ENCODE measurements at places on chromosomes 1 and 21.

DNA sequence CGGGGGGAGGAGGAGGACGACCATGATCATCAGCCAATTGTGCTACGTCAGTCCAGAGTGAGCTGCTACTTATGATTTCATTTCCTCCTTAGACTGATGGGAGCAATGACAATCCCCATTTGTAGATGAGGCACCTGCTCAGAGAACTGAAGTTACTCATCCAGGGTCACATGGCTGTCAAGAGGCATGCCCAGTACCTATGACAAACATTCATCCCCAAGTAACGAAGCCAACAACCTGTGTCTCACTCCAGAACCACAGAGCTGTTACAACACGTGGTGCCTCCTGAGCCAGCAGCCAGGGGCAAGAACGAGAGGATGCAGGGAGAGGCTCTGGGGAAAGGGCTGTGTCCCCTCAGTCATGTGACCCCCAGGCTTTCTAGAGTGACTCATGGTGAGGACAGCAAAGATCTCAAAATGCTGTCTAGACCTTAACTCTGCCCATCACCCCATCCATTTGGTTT, 93.6 kb downstream of the SIM2 start:
- H3K27ac ChIP-seq = no peak overlapping the region
- DNase-seq = no peak
- H3K4me1 ChIP-seq = no peaks in the 10 kb centered on the region
- H3K4me3 ChIP-seq = no peak overlapping the region

DNA sequence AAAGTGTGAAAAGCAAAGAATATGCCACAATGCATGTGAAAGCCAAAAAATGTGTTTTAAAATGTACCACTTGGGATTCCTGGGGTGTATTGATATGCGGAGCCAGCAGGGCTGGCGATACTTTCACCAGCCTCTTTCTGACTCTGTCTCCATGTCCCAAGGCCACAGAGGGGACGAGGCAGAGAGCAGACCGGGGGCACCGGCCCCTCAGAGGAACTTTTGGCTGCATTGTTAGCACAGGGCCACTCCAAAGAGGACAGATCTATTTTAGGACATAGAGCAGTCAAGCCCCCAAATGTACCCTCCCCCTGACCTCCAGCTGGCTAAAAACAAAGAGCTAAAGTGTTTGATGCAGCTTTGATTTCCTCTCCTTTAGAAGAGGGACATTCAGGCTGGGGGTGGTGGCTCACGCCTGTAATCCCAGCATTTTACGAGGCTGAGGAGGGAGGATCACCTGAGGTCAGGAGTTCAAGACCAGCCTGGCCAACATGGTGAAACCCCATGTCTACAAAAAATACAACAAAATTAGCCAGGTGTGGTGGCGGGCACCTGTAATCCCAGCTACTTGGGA, 25.6 kb upstream of the ZNF436 start:
- H3K36me3 ChIP-seq = peaks cover 5% of the 10 kb centered on the region
- DNase-seq = peak; percentile 82
- no peaks in the 10 kb centered on the region for H3K27me3 ChIP-seq
- no peak overlapping the region for H3K4me3 ChIP-seq

GRCh38 chr1:6899621-6900020, 114.4 kb downstream of the CAMTA1 start:
- H3K27ac ChIP-seq = no peak overlapping the region
- H3K4me3 ChIP-seq = no peak overlapping the region
- no peaks in the 10 kb centered on the region for H3K27me3 ChIP-seq
- H3K36me3 ChIP-seq = no peaks in the 10 kb centered on the region
- no peaks in the 10 kb centered on the region for H3K4me1 ChIP-seq

DNA sequence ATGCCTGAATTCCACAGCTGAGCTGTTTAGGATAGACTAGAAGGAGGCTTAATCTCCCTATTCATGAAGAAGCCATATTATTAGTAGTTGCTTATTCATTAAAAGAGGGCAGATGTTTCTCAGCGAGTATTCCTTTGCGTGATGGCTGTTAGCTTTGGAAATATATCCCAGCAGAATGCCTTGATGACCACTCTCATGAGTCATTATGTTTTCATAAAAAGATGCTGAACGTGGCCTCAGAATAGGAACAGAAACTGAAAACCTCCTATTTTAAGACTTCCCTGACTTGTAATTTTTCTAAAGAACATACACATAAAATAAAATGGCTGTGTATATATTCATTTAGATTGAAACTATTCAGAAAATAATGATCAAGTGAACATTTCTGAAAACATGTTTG, 9.6 kb upstream of the PLA2G4A start:
- H3K27me3 ChIP-seq = no peaks in the 10 kb centered on the region
- no peak overlapping the region for H3K27ac ChIP-seq
- peak; percentile 57 for DNase-seq
- H3K4me1 ChIP-seq = no peaks in the 10 kb centered on the region

DNA sequence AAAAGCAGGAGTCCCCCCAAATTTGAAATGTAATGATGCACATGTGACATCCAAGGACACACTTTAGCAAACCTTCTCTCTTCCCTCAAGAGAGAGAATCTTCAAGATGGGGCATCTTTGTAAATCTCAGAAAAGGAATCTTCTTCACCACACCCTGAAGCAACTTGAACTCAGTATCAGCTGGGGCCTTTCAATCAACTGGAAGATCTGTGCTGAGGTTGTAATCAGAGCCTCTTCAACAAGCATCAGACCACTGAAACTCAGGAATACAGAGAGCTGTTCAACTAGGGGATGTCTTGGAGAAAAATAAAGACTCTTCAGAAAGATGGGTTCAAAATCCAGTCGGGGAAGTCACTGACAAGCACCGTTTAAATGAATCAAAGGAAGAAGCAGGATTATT, 92.5 kb upstream of the CAMK1G start:
- no peaks in the 10 kb centered on the region for H3K4me1 ChIP-seq
- no peaks in the 10 kb centered on the region for H3K27me3 ChIP-seq
- no peaks in the 10 kb centered on the region for H3K36me3 ChIP-seq
- H3K4me3 ChIP-seq = no peak overlapping the region
- no peak overlapping the region for H3K27ac ChIP-seq
- DNase-seq = no peak

GRCh38 chr21:33541105-33541711, 709 bp downstream of the GART start:
- H3K27ac ChIP-seq = peak overlapping the region; percentile 97
- peaks cover 16% of the 10 kb centered on the region for H3K36me3 ChIP-seq
- H3K4me3 ChIP-seq = peak overlapping the region; percentile 65

GRCh38 chr1:203671521-203672278, 45.1 kb downstream of the ATP2B4 start:
- peaks cover 76% of the 10 kb centered on the region for H3K27me3 ChIP-seq
- DNase-seq = no peak
- H3K27ac ChIP-seq = peak overlapping the region; percentile 36

Measured in cardiac muscle cell (in vitro differentiated cells and primary cell).